Central memory CD8-positive, alpha-beta T cell (primary cell): ENCODE measurements at places on chromosomes 7 and 10.

DNA sequence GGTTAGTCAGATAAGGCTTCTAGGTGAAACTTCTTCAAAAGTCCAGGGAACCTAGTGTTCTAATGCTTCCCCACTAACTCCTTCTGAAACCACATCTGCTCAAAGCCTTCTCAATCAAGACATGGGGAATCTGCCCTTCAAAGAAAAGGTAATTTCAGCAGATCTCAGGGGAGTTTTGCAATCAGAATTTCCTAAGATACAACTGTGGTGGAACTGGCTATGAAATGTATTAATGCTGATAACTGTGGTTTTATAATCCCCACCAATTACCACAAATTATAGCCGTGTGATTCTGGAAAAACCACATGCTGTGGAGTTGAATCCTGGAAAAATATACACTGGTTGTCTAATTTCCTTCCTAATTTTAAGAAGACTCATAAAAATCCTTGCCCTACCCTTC is 233.8 kb downstream of the SORCS1 start:
- no peak overlapping the region for H3K27ac ChIP-seq
- no peak for DNase-seq
- no peaks in the 10 kb centered on the region for H3K27me3 ChIP-seq
- no peak overlapping the region for H3K4me3 ChIP-seq
- no peaks in the 10 kb centered on the region for H3K36me3 ChIP-seq
- H3K4me1 ChIP-seq, result no peaks in the 10 kb centered on the region

DNA sequence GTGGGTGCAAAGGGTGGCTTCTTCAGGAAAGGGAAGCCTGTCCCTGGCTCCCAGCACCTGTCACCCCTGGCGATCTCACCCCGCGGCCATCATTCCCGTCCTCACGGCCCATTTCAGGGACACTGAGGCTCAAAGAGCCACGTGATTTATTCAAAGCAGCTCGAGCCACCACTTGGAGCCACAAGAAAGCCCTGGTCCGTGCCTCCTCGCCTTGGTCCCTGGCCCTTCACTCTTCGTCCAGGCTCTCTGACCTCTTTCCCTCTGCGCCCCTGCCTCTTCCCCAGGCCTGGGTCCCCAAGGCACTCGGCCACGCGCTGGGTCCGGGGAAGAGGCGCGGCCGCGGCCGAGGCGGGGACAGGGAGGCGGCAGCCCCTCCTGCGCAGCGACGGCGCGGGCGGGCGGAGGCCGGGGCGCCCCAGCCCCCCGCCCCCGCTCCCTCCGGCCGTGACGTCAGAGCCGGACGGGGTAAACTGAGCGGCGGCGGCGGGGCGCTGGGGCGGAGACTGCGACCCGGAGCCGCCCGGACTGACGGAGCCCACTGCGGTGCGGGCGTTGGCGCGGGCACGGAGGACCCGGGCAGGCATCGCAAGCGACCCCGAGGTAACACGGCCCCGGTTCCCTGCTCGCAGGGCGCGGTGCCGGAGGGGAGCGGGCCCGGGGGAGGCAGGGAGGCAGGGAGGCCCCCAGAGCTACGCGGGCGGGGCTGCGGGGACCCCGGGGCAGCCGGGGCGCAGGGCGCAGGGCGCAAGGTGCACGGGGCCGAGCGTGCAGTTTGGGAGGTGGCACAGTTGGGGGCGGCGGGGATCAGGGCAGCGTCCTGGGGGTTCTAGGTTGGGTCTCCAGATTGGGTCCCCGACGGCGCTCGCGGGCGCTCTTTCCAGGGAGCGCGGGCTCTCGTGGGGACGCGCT is at the start of gene SLC18A2:
Gene SLC18A2, plus strand, starts transcription at position 494 of the 909 bp plus-strand sequence. CDS start 580 bp downstream, outside the sequence.
- peaks cover 65% of the 10 kb centered on the region for H3K27me3 ChIP-seq
- H3K4me3 ChIP-seq, result peak within 1 kb of the TSS; percentile 12
- H3K36me3 ChIP-seq, result no peaks in the 10 kb centered on the region
- no peaks in the 10 kb centered on the region for H3K4me1 ChIP-seq

- H3K27ac ChIP-seq, result no peak overlapping the region
- no peaks in the 10 kb centered on the region for H3K36me3 ChIP-seq
- no peaks in the 10 kb centered on the region for H3K4me1 ChIP-seq
- H3K4me3 ChIP-seq, result no peak overlapping the region
- DNase-seq, result no peak
Observed at GRCh38 chr7:117384688-117385362, 42.5 kb downstream of the ASZ1 start.

- no peaks in the 10 kb centered on the region for H3K27me3 ChIP-seq
- H3K4me3 ChIP-seq, result no peak overlapping the region
- no peak overlapping the region for H3K27ac ChIP-seq
- no peak for DNase-seq
- H3K36me3 ChIP-seq, result peaks cover 22% of the 10 kb centered on the region
- H3K4me1 ChIP-seq, result peaks cover 11% of the 10 kb centered on the region
Observed at GRCh38 chr10:122853665-122854313, 8.1 kb upstream of the CUZD1 start.

GRCh38 chr7:136228171-136228570 is 251.0 kb upstream of the MTPN start:
- H3K27ac ChIP-seq, result no peak overlapping the region
- DNase-seq, result no peak
- no peak overlapping the region for H3K4me3 ChIP-seq
- no peaks in the 10 kb centered on the region for H3K27me3 ChIP-seq

DNA sequence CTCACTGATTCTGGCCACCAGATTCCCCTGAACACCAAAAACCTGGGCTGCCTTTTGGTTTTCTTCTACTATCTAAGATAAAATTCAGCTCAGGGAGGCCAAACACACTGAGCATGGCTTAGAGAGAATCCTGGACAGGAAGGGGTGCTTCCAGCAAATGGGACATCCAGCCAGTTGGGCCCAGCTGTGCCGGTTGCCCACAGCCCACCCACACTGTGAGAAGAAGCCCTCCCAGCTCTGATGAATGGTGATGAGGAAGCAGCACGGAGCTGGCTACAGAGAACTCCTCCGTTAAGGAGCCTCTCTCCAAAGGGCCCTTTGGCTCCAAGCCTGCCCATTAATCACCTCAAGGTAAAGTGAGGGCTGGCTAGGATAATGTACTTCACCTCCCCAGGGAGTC is 15.9 kb downstream of the LRRC18 start:
- H3K36me3 ChIP-seq, result no peaks in the 10 kb centered on the region
- H3K4me3 ChIP-seq, result no peak overlapping the region
- no peak overlapping the region for H3K27ac ChIP-seq
- no peaks in the 10 kb centered on the region for H3K4me1 ChIP-seq
- peaks cover 5% of the 10 kb centered on the region for H3K27me3 ChIP-seq

GRCh38 chr10:77075926-77076325 is 561.7 kb downstream of the KCNMA1 start:
- peaks cover 27% of the 10 kb centered on the region for H3K27me3 ChIP-seq
- H3K36me3 ChIP-seq, result no peaks in the 10 kb centered on the region
- no peaks in the 10 kb centered on the region for H3K4me1 ChIP-seq
- no peak for DNase-seq
- no peak overlapping the region for H3K4me3 ChIP-seq

GRCh38 chr7:98387544-98388226 is 13.2 kb downstream of the BAIAP2L1 start:
- H3K27me3 ChIP-seq, result peaks cover 9% of the 10 kb centered on the region
- no peak overlapping the region for H3K27ac ChIP-seq
- no peaks in the 10 kb centered on the region for H3K4me1 ChIP-seq
- H3K4me3 ChIP-seq, result no peak overlapping the region

GRCh38 chr10:92734301-92734700 is 44.5 kb downstream of the HHEX start:
- no peak overlapping the region for H3K27ac ChIP-seq
- no peak overlapping the region for H3K4me3 ChIP-seq
- H3K36me3 ChIP-seq, result no peaks in the 10 kb centered on the region

DNA sequence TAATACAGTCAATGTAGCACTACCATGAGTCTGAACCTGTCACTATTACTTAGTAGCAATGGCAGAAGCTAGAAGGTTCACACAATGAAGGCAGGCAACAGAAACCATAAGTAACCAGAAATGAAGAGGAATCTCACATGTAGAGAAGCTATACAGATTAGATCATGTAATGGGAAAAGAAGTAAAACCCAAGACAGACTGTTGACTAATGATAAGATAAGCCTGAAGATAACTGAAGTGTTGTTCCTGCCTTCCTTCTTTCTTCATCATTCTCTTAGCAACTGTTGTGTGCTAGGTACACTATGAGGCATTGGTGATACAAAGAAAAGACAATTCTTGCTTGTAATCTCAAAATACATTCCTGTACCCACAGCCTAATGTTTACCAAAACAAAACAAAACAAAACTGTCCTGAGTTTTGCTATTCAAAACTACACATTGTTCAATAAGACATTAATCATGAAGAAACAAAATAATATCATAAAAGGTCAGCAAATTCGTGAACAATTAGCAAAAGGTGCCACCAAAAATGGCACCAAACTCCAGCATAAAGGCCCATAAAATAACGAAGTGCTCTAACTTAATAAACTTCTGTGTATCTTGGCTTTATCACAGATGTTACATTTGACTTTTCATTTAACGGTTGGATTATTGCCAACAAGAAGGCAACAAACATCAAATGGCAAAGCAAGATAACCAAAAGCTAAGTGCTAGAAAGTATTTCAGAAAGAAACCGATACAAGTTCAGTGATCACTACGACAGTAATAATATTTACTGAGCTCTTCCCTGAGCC is 27.1 kb downstream of the ZNF800 start:
- H3K4me3 ChIP-seq, result no peak overlapping the region
- H3K4me1 ChIP-seq, result peaks cover 26% of the 10 kb centered on the region
- no peak overlapping the region for H3K27ac ChIP-seq
